ENCODE measurements at places on chromosomes 1 and 21.

DNA sequence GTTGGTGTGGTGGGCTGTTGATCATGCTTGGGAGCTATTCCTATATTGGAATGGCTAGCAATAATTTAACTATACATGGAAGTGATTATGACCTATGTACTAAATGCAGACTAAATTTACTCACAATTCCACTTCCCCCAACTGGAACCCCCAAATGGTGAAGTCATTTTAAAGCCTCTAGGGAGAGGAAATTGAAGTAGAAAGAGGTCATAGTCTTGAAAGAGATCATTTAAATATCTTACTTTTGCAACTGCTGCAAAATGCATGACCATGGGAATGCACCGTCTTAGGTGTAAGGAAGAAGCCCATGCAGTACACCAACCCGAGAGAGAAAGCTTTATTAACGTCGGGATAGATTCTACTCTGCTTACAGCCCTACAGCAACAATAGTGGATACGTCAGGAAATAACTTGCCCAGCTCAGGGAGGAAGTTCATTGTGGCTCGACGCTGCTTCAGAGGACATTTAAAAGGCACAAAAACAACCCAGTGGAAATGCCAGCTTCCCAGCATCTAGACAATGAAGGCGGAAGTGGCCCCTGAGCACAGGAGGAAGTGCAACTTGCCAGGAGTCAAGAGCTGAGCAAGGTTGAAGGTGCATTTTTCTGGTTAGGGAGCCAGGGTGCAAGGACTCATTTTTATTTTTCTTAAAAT, 26.5 kb downstream of the CYYR1 start:
- DNase-seq: peak; percentile 34

DNA sequence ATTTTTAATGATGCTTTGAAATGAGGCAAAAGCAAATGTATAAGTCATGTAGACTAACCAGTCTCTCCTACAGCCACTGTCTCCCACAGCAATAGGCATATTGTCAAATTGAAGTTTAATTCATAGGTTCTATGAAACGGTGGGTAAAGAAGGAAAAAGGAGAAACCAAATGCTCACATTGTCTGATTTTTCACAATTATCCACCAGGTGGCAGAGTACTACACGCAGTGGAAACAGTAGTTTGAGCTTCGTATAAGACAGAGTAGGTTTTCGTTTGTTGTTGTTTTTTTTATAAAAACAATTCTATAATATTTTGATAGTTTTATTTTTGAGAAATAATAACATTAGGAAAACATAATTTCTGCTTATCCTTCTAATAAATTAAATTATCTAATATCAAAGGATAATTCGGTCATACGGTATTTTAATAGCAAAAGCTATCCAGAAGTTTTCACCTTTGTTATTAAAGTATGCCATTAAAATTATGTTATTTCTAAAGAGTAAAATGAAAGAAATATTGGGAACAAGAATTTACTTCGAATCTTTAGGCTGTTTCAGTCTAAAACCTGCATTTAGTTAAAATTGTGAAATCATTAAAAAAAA, 39.1 kb downstream of the TYW3 start:
- DNase-seq: peak; percentile 38

DNA sequence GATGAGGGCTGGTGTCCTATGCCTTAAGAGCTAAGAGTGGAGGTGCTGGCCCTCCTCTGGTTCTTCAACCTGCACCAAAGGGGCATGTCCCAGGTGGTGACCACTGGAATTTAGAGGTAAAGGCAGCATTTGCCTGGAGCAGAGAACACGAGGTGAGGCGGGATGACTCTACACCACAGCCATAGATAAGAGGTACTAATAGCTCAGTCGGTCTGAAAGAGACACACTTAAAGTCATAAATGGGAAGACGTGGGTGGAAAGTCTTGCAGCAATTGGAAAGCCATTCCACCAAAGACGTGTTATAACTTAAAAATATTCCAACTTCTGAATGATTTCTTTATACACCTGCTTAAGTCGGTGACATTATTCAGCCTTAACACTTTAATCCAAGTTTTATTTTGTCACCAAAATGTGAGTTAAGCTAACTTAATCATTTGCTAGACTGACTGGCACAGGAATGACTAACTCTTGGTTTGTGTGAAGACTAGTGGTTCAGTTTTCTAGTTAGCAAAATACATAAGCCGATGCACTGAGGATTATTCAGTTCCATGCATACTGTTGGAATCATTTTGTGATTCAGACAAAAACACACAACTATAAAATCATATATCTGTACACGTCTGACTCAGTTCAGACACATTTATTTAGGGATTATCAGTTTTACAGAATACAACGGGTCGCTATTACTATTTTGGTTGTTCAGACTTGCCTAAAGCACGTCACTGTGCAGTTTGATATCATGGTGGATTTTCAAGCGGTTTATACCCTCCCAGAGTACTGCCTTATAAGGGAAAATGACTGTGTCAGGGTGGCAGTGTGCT, 4.6 kb upstream of the ETS2 start:
- DNase-seq: no peak

GRCh38 chr1:35577071-35577998, 4.2 kb downstream of the TFAP2E start:
- peak; percentile 43 for DNase-seq

- DNase-seq: no peak
Measured at GRCh38 chr1:219784660-219785381, 143.5 kb downstream of the SLC30A10 start.

- DNase-seq: no peak
Measured at GRCh38 chr1:2815551-2815950, 14.1 kb upstream of the TTC34 start.

DNA sequence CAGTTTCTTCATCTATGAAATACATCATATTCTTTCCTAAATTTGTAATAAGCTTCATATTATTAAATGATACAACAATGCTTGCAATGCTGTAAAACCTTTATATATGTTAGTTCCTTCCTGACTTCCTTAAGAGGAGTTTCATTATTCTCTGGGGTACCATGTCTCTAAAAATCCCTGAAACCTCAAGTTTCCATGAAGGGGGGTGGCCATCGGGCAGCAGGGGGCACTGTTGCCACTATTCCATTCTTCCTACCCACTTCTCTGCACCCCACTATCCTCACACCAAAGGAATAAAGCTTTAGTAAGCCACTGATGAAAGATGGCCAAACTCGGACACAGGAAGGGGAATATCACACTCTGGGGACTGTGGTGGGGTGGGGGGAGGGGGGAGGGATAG, 9.0 kb upstream of the DMRTB1 start:
- DNase-seq: no peak

GRCh38 chr1:48673332-48674105, 103.2 kb downstream of the BEND5 start:
- DNase-seq: peak; percentile 40

DNA sequence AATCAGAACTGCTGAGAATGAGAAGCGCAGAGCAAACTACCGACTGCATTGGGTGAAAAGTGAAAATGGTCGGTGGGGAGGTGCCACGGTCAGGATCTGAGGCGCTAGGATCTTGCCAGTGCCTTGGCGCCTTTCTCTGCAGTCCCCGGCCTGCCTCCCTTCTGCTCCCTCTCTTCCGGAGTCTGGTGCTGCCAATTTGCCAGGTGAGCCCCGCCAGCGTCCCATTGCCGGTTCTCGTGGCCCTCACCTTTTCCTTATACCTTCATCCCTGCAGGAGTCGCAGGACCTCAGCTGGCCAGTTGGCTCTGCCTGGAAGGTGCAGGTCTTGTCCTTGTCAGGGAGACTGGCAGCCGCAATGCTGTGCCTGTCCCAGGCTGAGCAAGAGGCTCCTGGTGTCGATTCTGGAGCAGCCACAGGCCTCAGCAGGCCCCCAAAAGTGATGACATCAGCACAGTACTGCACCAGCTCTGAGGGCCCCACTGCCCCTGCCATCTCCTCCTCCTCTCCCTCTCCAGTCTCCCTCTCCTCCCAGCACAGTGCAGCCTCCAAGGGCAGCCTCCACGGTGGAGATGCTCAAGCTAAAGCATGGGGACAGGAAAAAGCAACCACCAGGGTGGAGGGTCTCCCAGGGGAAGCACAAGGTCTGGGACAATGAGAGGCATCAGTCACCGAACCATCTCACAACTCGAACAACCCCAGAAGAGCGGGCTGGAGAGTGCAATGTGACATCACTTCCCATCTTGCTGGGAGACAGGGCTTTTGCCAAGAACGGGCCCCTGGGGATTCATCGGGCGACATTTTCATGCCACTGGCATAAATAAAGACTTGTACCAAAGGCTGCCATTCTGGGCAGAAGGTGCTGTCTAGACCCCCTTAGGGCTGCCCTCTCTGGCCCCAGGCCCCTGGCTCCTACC, 37.1 kb upstream of the H6PD start:
- DNase-seq: no peak

DNA sequence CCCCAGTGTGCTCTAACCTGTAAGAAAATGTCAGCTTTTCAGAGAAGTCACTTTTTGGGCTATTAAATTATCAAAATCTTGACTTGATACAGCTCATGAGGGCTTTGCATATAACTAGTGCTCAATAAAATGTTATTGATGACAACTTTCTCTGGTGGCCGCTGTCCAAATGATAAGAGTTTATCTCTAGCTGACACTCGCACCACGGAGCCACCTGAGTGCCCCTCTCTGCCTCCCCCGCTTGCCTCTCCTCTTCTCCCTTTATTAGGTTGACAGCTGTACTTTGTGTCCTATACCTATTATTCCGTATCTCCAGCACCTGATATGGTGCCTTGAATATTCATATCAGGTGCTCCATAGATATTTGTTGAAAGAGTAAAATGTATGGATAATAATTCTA, 82.8 kb downstream of the PHTF1 start:
- DNase-seq: no peak

GRCh38 chr1:230025686-230026085, 41.4 kb upstream of the GALNT2 start:
- DNase-seq: no peak

DNA sequence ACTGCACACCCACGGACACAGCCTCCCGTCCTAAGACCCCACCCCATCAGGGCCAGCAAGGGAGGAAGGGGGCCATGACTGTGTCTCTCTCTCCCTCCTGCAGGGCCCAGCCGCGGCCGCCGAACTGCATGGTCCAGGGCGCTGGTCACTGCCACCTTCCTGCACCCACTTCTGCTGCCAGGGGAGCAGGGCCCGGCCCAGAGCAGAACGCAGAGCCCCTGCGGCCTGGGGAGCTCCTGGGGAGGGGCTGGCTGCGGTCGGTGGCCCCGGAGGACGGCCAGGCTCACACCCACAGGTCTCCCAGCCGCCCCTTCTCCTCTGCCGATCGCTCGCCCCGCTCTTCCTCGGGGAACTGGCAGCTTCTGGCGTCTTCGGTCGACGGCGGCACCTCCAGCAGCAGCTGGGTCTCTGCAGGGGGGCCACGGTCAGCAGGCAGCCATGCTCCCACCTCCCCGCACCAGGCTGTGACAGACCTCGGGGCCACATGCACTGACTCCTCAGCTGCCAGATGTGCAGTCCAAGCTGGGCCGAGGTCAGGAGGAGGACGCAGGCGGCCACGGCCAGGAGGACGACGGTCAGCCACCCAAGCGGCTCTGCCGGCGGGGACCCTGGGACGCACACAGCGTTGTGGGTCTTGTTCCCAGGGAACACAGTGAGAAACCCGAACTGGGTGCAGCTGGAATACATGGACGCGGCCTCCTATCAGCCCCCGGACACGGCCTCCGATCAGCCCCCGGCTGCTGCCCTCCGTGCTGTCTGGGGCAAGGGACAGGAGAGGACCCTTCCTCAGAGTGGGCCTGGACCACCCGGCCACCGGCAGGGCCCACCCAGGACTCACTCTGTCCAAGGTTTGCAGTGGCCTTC, 2.6 kb downstream of the TNFRSF18 start:
- peak; percentile 9 for DNase-seq

- DNase-seq: no peak
Measured at GRCh38 chr1:34715139-34715538, 39.7 kb upstream of the GJB5 start.

- no peak for DNase-seq
Measured at GRCh38 chr21:39094087-39094780, 89.0 kb downstream of the PSMG1 start.

GRCh38 chr21:38913120-38913892, 107.6 kb downstream of the ETS2 start:
- DNase-seq: peak; percentile 20

GRCh38 chr21:28237661-28238060, 755.0 kb downstream of the LTN1 start:
- no peak for DNase-seq

GRCh38 chr21:33914188-33914587, 1.4 kb downstream of the ATP5PO start:
- no peak for DNase-seq

DNA sequence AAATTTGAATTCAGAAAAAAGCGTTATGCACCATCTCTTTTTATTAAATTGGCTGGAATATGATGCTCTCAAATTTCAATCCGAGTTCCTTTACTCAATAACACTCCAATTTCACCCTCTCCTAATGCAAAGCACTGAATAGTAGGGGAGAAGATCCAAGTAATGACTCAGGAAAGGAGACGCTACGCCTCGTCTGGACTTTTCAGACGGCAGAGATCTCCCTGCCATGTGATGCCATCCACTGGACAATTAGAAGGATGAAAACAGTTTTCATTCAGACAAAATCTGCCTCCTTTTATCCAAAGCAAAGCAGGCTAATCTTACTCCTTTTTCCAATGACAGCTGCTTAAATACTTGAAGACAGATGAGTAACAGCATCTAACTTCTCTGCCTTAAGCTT, 242.4 kb upstream of the GREM2 start:
- DNase-seq: no peak

DNA sequence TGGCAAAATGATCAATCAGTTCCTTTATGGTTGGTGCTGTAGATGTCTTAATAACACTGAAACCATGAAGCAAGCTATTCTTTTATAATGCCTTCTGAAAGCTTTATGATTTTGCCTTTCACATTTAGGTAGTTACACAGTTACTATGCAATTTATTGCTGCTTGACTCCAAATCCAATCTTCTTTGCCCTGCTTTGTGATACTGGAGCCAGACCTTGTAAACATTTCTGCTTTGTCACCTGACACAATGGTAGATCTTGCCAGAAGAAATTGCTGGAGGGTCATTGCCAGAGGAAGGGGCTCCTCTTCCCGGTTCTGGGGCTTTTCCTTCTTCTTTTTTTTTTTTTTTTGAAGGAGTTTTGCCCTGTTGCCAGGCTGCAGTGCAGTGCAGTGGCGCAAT, 40.5 kb upstream of the KLF17 start:
- no peak for DNase-seq

DNA sequence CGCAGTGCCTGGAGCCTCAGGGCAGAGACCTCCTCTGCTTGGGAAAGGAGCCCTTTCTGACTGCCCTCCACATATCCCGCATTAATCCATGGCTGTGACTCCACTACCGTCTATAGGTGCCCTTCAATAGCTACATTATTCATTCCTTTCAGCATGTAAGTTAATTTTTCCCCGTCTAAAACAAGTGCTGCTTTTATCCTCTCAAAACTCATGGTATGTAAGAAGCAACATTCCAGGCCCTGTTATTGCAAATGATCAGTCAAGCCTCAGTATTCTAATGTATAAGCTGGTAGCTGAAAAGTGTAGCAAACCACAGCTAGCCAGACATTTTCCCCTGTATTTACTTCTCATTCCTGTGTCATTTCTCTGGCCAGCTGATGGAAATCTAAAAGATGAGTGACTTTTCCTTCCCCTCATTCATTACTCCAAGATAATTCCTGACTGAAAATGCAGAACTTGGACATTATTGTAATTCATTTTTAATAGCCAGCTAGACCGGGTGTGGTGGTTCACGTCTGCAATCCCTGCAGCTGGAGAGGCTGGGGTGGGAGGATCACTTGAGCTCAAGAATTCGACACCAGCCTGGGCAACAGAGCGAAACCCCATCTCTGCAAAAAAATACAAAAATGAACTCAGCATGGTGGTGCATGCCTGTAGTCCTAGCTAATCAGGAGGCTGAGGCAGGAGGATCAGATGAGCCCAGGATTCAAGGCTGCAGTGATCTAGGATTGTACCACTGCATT, 88.5 kb upstream of the SOD1 start:
- DNase-seq: no peak
